Fibroblast of skin of left biceps (primary cell): ENCODE measurements at places on chromosomes 3 and 15.

DNA sequence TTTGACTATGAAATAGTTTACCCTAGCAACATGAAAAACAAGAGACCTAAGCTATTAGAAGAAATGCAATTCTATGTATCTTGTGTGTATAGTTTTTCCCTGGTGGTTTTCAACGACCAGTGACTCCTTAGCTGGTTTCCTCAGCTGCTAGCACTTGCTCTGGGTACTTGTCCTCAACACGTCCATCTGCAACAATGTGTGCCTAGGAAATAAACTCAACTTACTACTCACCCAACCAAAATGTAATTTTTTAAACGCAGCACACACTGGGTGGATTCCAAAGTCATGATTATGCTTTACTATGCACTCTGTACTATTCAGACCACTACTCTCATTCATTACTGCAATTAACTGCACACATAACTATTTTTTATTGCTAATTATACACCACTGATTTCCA lies 31.0 kb downstream of the CPA3 start:
- DNase-seq = no peak

DNA sequence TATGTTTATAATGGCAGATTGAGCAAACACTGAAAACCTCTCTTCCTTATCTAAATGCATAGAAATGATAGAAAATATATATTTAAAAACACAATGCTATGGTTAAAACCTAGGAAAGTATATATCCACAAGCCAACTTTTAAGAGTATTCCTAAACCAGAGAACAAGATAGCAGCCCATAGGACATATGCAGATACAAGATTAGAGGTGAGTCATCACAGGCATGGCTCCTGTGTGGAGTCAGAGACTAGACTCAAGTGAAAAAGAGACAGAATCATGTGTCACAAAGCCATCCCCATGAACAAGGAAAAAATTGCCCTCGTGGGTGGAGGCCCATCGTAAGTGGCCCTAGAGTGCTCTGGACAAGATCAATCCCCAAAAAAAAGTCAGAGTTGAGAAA lies 199.4 kb upstream of the PPP2R3A start:
- no peak for DNase-seq

DNA sequence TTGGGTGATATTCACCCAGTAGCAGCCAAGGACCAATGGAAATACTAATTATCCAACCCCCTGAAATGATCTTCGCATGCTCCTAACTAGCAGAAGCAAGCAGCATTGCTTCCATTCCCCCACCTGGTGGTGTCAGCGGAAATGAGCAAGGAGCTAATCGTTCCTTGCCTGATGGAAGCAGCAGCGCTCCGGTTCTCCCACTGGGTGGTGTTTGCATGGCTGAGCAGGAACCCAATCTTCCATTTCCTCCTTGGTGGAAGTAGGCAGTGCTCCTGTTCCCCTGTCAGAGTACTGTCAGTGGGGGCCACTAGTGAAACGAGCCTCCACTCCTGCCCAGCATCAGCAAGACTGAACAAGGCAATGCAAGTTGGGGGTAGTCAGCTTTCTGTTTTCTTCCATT lies 311.5 kb downstream of the CACNA2D3 start:
- DNase-seq = no peak

DNA sequence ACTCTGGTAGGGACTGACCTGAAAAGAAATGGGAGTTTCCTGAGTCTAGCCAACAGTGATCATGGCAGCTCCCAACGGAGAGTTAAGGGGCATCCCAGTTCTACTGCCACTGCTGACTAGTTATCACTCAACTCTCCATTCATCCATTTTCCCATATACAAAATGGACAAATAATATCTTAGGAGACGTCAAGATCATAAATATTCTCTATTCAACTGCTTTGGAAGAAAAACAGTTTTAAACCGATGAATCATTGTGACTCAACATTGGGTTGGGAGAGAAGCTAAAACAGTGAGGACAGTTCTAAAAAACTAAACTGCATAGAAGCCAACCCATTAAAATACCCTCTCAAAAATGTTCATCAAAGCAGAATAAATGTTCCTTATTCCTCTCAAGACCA lies 57.6 kb upstream of the CHRM5 start:
- DNase-seq = no peak

- no peak for DNase-seq
Measured at GRCh38 chr3:52752045-52752660, 18.6 kb downstream of the NEK4 start.

DNA sequence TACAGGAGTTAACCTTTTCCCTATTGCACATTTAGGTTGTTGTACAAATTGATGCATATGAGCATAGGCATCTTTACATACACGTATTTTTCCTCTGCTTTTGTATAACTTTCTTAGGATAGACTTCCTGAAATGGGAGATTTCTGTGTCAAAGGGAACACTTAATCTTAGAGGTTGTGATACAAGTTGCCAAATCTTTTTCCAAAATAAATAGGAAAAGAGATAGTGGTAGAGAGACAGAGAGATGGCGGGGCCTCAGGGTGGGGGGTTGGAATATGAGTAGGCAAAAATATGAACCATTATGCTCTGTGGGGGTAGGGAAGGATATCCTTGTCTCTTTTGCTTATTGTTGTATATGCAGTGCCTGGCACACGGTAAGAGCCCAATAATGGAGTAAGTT lies 70.7 kb upstream of the UBE2E1 start:
- DNase-seq = no peak

DNA sequence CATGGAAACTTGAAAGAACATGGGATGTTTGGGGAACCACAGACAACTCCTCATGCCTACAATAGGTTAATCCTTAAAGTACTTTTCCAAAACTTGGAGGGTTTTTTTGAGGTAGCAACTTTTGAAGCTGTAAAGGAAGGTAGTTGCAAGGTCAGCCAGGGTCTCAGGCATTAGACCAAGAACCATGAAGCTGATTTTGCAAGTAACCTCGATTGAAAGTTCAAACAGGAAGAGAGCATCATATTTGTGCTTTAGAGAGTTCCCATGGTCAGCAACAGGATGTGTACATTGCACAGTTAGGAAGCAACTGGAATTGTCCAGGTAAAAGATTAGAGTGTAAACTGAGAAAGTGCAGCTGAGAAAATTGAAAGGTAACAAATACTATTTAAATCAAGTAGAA lies 199.8 kb upstream of the NR2F2 start:
- no peak for DNase-seq

- DNase-seq = no peak
Measured at GRCh38 chr3:124395162-124395561, 335.1 kb upstream of the UMPS start.

DNA sequence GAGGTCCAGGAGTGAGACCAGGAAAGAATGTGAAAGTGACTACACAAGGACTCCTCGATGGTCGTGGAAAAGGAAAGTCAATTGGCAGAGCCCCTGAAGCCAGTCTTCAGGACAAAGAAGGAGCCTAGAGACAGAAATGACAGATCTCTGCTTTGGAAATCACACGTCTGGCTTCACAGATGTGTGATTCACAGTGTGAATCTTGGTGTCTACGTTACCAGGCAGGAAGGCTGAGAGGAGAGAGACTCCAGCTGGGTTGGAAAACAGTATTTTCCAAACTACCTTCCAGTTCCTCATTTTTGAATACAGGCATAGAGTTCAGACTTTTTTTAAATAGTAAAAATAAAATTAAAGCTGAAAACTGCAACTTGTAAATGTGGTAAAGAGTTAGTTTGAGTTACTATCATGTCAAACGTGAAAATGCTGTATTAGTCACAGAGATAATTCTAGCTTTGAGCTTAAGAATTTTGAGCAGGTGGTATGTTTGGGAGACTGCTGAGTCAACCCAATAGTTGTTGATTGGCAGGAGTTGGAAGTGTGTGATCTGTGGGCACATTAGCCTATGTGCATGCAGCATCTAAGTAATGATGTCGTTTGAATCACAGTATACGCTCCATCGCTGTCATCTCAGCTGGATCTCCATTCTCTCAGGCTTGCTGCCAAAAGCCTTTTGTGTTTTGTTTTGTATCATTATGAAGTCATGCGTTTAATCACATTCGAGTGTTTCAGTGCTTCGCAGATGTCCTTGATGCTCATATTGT lies 6.0 kb downstream of the CCR2 start:
- no peak for DNase-seq

- no peak for DNase-seq
Measured at GRCh38 chr3:22103423-22103822, 352.4 kb upstream of the ZNF385D start.

DNA sequence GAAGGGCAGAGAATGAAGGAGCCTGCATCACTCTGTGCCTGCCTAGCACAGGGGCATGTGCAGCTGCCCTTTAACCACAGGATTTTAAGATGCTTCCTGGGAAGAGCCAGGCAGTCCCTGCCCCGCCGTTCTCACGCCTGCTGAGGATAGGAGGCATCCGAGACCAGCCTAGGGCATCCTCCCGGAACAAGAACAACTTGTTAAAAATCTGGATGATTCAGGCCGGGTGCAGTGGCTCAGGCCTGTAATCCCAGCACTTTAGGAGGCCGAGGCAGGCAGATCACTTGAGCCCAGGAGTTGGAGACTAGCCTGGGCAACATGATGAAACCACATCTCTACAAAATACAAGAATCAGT lies 15.2 kb downstream of the NRROS start:
- no peak for DNase-seq

DNA sequence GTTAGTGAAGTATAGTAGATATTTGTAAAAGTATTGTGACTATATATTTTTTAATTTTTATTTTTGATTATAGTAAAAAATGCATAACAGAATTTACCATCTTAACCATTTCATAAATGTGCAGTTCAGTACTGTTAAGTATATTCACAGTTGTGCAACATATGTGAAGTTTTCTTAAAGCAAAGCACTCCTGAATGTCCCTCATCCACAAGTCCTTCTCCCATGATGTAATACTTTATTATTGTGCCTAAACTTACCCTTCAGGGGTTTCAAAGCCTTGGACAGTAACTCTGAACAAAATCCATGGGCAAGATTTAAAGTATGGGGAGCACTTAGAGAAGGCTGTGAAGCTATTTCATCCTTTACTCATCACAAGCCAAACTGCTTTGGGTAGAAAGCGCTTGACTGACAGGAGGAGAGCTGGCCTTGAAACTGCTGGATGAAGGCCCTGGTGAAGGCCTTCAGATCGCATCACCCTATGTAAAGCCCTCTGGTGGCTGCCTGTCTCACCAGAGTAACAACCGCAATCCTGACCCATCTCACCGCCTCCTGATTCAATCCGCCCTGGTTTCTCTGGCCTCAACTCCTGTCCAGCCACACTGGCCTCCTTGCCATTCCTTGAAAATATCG lies 28.0 kb downstream of the LSM3 start:
- DNase-seq = no peak

GRCh38 chr3:119912220-119912619 lies 130.3 kb downstream of the NR1I2 start:
- DNase-seq = no peak

DNA sequence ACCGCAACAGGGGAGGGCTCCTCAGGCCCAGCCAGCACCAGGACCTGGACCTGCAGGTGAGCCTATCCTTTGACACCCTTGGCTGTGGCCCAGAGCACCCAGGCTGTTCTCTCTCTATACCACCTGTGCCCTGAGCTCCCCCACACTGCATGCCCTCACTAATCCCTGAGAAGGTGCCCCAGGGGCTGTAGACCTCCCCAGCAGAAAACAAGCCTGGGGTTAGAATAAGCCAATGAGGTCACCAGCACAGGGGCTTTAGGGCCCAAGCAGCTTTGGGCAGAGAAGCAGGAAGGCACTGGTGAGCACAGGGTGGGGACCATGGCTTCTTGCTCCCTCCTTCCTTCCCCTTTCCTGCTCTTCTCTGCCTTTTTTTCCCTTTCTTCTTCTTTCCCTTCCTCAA lies 10.3 kb upstream of the APEH start:
- no peak for DNase-seq

DNA sequence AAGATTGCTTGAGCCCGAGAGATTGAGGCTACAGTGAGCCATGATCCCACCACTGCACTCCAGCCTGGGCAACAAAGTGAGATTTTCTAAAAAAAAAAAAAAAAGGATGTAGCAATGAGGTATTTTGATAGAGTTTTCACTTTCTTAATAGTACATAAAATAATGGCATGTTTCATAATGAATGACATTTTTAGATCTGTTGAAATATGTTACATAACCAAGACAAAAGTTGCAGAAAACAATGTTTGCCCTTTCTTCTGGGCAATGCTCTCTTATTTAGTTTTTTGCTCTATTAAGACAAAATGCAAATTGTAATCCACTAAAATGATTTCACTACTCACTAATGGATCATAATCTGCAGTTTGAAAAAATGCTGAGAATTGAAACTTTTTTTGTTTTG lies 4.4 kb upstream of the MAPK6 start:
- DNase-seq = no peak

- no peak for DNase-seq
Measured at GRCh38 chr3:72698154-72698917, 149.9 kb downstream of the SHQ1 start.

GRCh38 chr15:38814891-38815290 lies 250.3 kb upstream of the RASGRP1 start:
- no peak for DNase-seq

DNA sequence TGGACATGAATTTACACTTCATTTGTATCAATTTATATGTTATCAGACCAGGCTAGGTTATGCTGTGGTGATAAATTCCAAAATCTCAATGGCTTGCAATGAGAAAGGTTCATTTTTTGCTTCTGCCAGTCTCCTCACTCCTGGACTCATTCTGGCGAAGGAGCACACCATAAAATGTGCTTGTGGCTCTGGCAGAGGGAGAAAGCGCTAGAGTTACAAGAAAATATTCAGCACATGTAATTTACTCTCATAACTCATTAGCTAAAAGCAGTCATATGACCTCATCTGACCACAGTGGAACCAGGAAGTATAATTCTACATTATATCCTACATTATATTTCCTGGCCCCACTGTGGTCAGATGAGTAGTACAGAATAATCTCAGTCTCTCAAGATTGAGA lies 193.8 kb downstream of the BCHE start:
- DNase-seq = peak; percentile 53

- DNase-seq = peak; percentile 79
Measured at GRCh38 chr3:152159328-152159727, 109.4 kb upstream of the MBNL1 start.

GRCh38 chr3:3288255-3288654 lies 108.8 kb upstream of the CRBN start:
- no peak for DNase-seq

DNA sequence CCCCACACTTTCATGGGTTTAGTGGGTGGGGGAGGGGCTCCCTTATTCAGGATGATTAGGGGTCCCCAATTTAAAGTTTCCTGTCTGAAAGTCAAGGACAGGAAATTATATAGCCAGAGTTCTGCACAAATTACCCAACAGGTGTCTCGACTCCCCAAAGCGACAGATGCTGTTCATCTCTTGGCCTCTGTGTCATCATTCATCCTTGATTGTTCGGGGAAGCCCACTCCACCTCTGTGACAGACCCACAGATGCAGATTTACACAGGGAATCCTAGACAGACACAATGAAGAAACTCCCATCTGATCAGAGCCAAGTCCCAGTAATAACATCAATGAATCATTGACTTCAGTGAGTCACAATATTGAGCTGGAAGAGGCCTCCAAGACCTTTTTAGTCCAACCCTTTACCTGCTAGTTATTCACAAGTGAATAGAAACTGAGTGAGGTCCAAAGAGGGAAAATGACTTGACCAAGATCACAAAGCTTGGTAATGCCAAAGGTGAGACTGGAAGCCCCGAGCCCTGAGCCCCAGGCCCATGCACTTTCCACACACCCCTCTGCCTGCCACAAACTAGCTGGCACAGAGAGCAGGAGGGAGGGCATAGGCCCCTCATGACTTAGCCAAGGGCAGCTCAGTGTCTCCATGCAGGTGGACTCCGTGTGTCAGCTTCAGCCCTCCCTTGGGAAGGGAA lies 7.9 kb upstream of the SRP14 start:
- peak; percentile 46 for DNase-seq

- DNase-seq = no peak
Measured at GRCh38 chr15:74242441-74243185, 6.5 kb downstream of the CCDC33 start.
